Stomach (tissue), 19 donors: ENCODE measurements at places on chromosomes 12 and 14.

DNA sequence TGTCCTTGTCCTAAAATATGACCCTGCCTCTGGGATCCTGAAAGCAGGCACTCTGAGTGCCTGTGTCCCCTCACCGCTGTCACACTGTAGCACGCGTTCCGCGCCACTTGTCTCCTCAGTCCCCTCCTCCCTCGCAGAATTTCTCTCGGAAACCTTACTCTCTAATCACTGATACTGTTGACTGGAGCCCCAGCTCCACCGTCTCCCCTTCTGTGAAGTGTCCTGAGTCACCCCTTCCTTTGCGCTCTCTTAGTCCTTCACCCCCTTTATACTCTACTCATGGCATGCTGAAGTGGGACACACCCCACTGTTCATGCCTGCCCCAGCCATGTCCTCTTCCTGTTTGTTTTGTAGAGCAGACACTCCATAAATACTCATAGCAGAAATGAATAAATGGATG lies 104.7 kb downstream of the ZNF664 start:
- no peak for DNase-seq

DNA sequence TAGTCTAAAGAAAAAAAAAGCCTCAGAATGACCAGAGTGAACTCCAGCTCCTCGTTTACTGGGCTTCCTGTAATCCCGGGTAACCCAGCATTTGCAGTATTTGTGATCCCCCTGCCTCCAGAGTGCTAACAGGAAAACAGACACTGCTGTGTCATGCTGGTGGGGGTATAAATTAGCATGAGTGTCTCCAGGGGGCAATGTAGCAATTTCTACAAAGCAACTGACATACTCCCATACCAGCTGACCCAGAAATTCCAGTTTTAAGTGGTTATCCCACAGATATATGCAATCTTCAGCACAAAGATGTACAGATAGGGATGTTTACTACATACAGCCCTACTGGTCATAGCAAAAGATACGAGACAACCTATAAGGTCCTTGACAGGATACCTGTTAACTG lies 18.8 kb downstream of the TTC7B start:
- DNase-seq, result no peak

DNA sequence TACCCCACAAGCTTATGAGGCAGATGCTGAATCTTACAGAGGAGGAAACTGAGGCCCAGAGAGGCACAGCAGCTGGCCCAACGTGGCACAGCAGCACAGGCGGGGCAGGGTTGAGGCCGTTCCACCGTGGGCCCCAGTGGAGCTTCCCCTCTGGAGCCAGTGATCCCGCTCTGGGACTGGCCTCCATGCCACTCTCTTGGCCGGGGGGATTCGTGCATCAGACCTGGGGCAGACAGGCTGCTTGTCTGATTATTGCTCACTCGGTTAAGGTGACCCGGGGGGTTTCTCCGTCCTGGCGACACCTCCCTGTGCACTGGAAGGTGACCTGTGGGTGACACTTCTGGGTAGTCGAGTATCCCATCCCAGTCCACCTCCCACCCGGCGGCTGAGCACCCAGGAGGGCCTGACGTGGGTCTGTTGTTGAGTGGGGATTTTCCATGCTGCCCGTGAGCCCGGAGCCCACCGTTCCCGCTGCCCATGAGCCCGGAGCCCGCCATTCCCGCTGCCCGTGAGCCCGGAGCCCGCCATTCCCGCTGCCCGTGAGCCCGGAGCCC lies 27.8 kb downstream of the NOC4L start:
- DNase-seq, result no peak

DNA sequence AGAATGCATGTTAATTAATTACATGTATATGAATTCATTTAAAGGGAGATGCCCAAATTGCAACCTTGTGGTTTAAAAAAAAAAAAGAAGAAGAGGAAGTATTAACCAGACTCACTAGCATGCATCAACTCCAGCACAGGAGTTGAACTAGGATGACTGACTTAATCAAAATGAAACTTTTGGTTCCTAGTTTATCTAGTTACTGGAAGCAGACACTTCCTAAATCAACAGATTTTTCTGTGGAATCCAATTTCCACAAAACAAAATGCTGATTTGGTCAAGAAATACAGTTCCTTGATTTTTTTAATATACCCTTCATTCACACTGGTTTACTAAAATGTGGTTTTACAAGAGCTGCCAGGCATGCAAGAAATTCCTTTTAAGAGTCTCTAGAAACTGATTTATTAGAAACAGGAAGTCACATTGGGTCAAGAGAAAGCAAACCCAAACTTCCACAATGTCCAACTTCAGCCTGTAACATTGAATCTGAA lies 41.6 kb downstream of the ITPR2 start:
- DNase-seq, result no peak

- DNase-seq, result no peak
Measured at GRCh38 chr12:75890141-75890540, 141.4 kb downstream of the PHLDA1 start.

GRCh38 chr12:76720068-76720467 lies 43.8 kb upstream of the ZDHHC17 start:
- DNase-seq, result no peak

GRCh38 chr14:100155049-100155621 lies 4.3 kb downstream of the DEGS2 start:
- peak; percentile 75 for DNase-seq

DNA sequence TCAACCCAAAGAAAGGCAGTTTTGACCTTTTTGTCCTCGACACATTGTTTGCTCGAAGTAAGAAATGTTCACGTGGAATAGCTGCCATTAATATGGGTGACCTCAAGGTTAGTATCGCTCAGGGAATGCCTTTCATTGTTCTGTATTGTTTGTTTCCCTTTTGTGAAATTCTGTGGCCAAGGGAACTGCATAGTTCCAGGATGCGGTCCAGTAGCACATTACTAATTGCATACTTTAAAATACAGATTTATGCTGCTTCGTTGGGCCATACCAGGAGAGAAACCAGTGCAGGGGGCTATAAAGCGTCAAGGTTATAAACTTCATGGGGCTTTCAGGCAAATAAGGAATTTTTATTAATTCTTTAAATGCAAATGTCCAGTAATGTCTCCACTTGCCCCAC lies 73.3 kb upstream of the USP44 start:
- peak; percentile 36 for DNase-seq

- no peak for DNase-seq
Measured at GRCh38 chr12:2364631-2365051, 311.9 kb downstream of the CACNA1C start.

GRCh38 chr12:97292588-97292987 lies 170.0 kb upstream of the RMST start:
- DNase-seq, result no peak

- DNase-seq, result no peak
Measured at GRCh38 chr12:76713130-76713529, 50.8 kb upstream of the ZDHHC17 start.

- peak; percentile 82 for DNase-seq
Measured at GRCh38 chr14:34081576-34082136, 130.8 kb upstream of the EGLN3 start.

GRCh38 chr14:58535044-58535443 lies 102.7 kb upstream of the DACT1 start:
- no peak for DNase-seq

DNA sequence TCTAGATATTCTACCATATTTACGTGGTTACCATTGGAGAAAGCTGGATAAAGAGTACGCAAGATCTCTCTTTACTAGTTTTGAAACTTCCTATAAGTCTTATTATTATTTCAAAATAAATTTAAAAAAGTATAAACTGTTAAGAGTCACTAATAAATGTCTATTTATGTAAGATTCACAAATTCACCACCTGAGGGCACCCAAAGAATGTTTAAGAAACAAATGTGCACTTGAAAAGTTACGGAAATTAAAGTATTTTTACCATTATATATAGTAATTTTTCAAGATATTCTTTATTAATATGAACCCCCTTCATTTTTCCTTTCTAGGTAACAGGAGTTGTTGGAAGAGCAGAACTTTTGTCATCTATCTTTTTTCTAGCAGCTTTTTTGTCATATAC lies 11.9 kb downstream of the TMTC3 start:
- no peak for DNase-seq

GRCh38 chr12:7101047-7101693 lies 7.8 kb downstream of the C1RL start:
- no peak for DNase-seq

DNA sequence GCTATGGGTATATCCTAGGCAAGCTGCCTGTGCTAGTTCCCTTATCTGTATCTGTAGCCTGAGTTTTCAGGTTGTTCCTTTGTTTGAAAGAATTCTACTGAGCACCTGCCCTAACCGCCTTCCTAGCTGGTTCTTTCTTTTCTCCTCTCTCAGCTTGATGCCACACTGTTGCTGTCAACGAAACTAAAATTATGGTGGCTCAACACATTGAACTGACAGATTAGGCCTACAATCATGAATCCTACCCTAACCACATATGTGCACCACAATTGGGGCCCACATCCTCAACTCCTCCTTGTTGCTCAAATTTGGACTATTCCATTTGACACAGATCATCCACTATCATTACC lies 36.2 kb upstream of the RESF1 start:
- DNase-seq, result no peak

DNA sequence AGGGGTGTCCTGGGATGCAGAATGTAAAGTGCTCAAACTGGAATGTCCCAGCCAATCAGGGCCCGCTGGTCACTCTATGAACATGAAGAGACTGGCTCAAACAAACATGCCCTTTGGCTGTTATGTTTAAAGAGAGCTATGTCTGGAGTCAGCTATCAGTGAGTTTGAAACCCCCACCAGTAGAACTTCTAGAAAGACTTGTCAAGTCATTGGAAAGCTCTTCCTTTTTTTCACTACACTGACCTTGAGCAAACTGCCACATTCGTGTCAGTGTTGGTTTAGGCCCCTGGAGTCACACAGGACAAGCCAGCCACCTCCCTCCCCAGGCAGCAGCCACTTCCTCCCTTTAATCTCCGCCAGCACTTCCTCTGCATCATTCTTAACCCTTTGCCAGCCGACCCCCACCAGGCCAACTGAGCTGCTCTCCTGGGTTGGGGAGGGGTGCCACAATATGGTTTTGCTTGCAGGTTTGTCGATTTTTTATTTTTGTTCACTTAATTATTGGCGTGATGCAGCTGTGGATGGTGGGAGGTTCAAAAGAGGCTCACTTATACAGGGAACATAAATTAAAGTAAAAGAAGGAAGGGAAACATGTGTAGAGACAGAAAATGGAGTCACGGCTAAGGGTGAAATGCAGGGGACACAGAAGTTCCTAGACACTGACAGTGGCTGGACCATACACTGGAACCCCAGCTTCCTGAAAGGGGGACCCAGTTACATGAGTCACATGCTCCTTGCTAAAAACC lies 25.3 kb downstream of the CMKLR1 start:
- peak; percentile 72 for DNase-seq

- peak; percentile 75 for DNase-seq
Measured at GRCh38 chr12:58359084-58359483, 417.7 kb downstream of the ATP23 start.

GRCh38 chr12:116184763-116185162 lies 92.7 kb downstream of the MED13L start:
- no peak for DNase-seq

- peak; percentile 8 for DNase-seq
Measured at GRCh38 chr12:98635657-98636323, 8.8 kb downstream of the IKBIP start.

GRCh38 chr14:93186956-93187355 lies 1.8 kb downstream of the LYSET start:
- no peak for DNase-seq

DNA sequence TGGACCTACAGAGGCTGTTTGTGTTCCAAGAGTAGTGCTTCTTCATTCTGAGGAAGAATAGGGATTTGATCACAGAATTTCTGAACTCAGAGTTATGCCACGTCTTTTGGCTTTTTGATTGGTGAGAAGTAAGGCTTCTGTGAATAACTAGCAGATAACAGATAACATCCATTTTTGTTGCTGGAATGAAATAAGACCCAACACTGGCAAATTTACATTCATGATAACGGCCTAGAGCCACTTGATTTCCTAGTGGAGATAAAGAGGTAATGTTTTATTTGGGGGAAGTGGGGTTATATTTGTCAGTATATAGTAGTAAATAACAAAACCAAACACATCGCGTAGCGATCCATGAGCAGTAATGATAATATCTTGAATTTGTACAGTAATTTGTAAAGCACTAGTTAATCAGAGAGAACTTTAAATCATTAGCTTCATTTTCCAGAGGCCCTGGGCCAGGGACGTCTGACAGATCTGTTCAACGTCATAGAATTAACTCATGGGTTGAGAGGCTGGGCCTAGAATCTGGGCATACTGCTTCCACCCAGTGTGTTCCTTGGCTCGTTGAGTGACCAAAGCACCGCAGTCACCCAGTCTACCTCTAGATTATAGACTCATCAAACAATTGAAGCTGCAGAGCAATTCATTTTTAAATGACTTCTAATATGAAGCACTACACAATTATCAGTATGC lies 79.6 kb downstream of the HMGA2 start:
- peak; percentile 48 for DNase-seq

- peak; percentile 37 for DNase-seq
Measured at GRCh38 chr12:10891937-10892336, 7.9 kb upstream of the PRH1 start.

GRCh38 chr14:31902002-31902401 lies 175.1 kb upstream of the ARHGAP5 start:
- DNase-seq, result peak; percentile 42
